NCI-H1694 (cell line): ENCODE measurements at places on chromosomes 7 and 10.

GRCh38 chr10:36788152-36788551 is 337.2 kb upstream of the ANKRD30A start:
- no peak for DNase-seq

DNA sequence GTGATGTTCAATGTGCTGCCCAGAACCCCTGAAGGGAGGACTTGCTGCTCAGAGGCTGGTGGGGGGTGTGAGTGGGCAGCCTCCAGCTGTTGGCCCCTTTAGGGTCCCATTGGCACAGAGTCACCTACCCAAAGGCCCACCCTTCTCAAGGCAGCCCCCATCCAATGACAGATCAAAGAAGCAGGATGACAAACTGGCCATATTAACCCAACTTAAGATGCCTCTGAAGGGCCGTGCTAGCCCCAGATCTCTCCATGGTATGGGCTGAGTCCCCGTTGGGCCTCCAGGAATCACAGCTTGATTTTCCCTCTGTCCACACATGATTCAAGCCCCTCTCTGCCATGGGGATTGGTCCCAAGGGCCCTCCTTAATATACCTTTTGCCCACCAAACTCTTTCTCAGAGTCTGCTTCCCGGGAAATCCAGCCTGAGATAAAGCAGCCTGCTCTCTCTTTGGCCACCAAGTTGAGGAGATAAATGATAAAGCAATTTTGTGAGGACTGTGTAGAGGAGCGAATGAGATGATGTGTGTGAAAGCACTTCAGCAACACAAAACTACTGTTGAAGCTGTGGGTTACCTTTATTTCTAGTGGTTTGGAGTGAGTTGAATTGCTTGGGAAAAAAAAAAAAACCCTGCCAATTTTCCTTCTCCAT is 38.2 kb upstream of the C10orf71 start:
- DNase-seq: no peak

- DNase-seq: no peak
Observed at GRCh38 chr7:38465956-38466355, 165.2 kb downstream of the AMPH start.

GRCh38 chr10:93475871-93476270 is 6.3 kb downstream of the MYOF start:
- DNase-seq: no peak

DNA sequence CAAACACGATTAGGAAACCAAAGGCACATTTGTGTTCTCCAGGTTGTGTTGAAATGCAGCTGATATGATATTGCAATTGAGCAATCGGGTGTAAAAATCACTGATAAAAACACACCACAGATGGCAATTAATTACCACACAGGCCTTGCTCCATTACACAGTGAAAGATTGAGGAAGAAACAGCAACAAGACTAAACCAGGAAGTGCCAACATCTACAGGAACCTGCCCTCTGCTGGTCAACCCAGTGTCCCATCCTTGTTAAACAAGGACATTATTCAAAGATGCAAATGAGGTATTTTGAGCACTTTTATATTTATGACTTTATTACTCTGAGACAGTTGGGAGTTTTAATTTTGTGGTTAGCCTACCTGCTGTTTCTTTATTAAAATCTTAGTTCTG is 765.6 kb upstream of the GHITM start:
- peak; percentile 70 for DNase-seq

- no peak for DNase-seq
Observed at GRCh38 chr7:3980300-3980643, 679.2 kb downstream of the SDK1 start.

DNA sequence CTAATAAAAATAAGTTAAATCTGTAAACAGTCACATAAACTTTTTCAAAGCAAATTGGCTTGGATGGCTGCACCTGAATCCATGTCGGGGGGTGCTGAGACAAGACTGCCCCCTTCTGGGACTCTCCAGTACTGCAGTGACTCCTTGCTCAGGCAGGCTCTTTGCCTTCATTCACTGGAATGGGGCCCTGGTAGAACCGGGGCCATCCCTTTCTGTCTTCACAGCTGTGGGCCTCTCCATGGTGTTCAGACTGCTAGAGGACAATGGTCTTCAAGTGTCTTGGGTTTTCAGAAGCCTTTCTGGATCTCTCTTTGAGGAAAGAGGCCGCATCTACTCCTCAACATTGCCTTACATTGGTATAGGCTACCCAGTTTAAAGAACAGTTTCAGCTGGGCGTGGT is 16.1 kb upstream of the IMPDH1 start:
- DNase-seq: peak; percentile 68

GRCh38 chr10:49367600-49367999 is 28.3 kb downstream of the DRGX start:
- no peak for DNase-seq

- DNase-seq: peak; percentile 60
Observed at GRCh38 chr7:51141451-51142003, 175.1 kb downstream of the COBL start.
